ENCODE measurements at places on chromosomes 11 and 22.

- no peak for DNase-seq
These were observed 17.9 kb upstream of the TENM4 start for GRCh38 chr11:79458709-79459108.

DNA sequence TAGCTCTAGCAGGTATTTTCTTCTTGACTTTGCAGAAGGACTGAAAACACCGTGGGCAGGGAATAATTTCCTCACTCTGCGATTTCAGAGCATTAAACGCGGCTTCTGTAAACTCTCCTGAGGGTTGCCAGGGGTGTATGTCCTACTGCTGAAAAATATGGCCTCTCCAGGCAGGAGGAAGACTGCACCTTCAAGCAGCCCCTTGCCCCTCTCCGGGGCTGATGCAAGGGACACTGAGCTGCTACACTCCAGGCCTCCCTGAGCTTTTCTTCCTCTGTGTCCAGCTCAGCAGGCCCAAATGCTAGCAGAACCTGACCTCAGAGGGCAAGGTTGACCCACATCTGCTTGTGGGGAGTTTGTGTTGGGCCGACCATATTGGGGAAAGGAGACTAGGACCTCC lies 2.2 kb downstream of the CD6 start:
- no peak for DNase-seq

DNA sequence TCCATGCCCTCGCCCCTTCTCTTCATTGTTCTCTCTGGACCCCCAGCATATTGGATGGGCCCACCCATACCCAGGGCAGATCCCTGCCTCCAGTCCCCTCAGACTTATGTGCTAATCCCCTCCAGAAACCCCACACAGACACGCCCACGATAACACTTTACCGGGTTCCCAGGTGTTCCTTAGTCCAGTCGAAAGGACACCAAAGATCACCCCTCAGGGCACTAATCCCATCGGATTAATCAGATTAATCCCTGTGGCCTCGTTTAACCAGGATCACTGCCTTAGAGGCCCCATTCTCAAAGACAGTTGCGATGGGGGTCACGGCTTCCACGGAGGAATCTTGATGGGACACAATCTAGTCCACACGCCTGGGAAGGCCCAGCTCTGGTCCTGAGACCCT lies 80.8 kb downstream of the SHANK2 start:
- no peak for DNase-seq

- DNase-seq: no peak
These were observed 65.7 kb upstream of the PHOX2A start for GRCh38 chr11:72309641-72310040.

GRCh38 chr11:128735935-128736605 lies 42.2 kb downstream of the FLI1 start:
- no peak for DNase-seq

GRCh38 chr11:61578819-61579675 lies 1.8 kb downstream of the SYT7 start:
- no peak for DNase-seq

DNA sequence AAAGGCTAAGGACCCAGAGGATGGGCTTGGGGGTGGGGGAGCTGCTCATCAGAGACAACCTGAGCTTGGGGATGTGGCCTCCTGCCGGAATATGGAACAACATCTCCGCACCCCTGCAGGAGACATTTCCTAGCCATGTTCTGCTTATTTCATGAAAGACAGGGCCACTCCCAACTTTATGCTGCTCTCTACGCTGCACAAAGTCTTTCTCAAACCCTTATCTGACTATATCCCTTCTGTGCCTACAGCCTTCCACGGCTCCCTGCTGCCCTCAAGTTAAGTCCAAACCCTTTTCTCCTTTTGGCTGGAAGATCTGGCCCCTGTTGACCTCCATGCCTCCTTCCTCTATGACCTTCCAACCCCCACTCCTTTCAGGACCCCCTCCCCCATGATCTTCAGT lies 562.0 kb downstream of the MN1 start:
- no peak for DNase-seq

- no peak for DNase-seq
These were observed 256.5 kb downstream of the MN1 start for GRCh38 chr22:27545085-27545484.
